Hair follicle dermal papilla cell (primary cell): ENCODE measurements at places on chromosomes 12 and 14. TPM values are rescaled to one million over a fixed set of nuclear protein-coding genes. Genes with fewer than 3 reads are reported as not detected.

CCDC63 gene
- total RNA-seq: not detected in 2 replicates

CPNE6 gene
- not detected in 2 replicates for total RNA-seq

TMEM132C gene
- total RNA-seq: not detected in 2 replicates

MMP17 gene
- 11.2 and 18.5 TPM in 2 replicates for total RNA-seq

SYNJ2BP gene
- 20.1 and 21.5 TPM in 2 replicates for total RNA-seq

AJUBA gene
- total RNA-seq: 93.6 and 109 TPM in 2 replicates

SPX gene
- total RNA-seq: 0.32 TPM in 1 of 2 replicates, not detected in the other

SERPINA9 gene
- total RNA-seq: not detected in 2 replicates

TMTC3 gene
- 66.3 and 68.2 TPM in 2 replicates for total RNA-seq

LRRC10 gene
- not detected in 2 replicates for total RNA-seq

LPAR5 gene
- 0.12 TPM in 1 of 2 replicates, not detected in the other for total RNA-seq

SLC8A3 gene
- not detected in 2 replicates for total RNA-seq

PRH2 gene
- not detected in 2 replicates for total RNA-seq

ADAM20 gene
- 0.49 and 1.1 TPM in 2 replicates for total RNA-seq

RND1 gene
- 0.16 TPM in 1 of 2 replicates, not detected in the other for total RNA-seq

IFNG gene
- total RNA-seq: not detected in 2 replicates
